Right ventricle myocardium superior (tissue), 1 donor: ENCODE measurements at places on chromosomes 3 and 15.

GRCh38 chr15:75164625-75165350 is 36.9 kb upstream of the C15orf39 start:
- DNase-seq: no peak

DNA sequence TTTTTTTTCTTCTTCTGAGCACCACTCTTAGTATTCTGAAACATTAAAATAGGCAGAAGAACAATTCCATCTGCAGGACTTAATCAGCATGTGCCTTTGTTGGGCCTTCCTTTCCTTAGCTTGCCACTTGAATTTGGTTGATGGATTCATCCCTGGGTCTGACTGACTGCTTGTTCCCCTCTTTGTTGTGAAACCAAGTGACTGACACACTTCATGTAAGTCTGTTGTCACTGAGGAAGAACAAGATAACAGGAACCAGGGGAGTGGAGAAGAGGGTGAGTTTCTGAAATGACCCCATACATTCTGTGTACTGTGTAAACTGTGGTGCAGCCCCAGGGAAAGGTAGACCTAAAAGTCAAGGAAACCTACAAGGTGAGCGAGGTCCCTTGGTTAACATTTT is 188.7 kb upstream of the TBC1D5 start:
- DNase-seq: no peak

- DNase-seq: no peak
Measured at GRCh38 chr3:66604481-66604880, 103.7 kb upstream of the LRIG1 start.

DNA sequence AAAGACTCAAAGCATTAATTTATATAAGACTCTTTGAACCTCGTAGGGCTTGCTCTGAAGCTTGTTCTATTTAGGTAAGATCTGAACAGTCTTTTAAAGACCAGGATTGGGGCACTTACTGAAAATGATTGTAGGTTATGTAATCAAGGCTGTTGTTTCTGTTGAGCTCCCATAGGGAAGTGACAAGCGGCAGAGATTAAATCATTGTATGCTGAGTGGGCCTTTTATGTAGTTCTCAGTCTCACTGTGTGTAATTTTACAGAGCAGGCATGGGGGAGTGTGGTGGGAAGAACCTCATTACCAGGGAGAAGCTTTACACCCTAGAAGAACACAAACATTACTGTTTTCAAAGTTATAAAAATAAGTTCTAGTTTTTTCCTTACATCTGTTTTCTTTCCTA is 160.0 kb upstream of the SNTN start:
- no peak for DNase-seq

- no peak for DNase-seq
Measured at GRCh38 chr3:6444888-6445658, 415.8 kb upstream of the GRM7 start.

DNA sequence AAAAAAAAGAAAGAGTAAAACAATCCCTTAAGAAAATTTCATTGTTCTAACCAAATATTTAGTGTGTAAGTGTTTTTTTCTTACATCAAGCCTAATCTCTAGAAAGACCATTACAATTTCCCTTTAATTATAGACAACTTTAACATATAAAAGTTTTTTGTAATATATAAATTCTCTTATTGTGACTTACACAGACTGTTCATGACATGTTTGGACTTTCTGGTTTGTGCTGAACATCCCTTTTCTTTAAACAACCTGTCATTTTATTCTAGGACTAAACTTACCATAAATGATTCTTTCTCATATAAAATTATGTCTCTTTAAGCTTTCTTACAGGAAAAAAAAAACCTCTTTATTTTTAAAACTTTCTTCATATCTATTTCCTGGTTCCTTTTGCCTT is 13.0 kb upstream of the BTLA start:
- no peak for DNase-seq

- DNase-seq: no peak
Measured at GRCh38 chr3:187747506-187747905, 2.2 kb upstream of the BCL6 start.

GRCh38 chr3:29291260-29291981 is 10.6 kb downstream of the RBMS3 start:
- DNase-seq: no peak

GRCh38 chr3:15290736-15291135 is 41.6 kb downstream of the SH3BP5 start:
- DNase-seq: no peak

DNA sequence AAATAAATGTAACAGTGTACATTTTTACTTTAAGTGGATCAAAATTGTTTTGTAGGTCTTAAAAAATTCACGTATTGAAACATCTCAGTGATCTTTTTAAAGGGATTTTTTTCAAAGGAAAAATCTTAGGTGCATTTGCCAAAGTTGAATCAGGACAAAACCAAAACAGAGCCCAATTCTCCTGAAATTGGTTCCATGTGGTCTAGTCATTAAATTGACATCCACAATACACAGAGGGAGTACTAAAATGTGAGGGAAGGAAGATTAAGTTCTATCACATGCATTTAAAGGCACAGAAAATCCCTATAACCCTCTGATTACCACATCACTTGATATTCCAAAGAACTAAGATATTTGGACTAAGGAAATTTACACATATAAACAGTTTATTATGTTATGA is 39.3 kb upstream of the HDC start:
- DNase-seq: no peak

- DNase-seq: no peak
Measured at GRCh38 chr15:46413799-46414198, 779.0 kb downstream of the SQOR start.

GRCh38 chr3:141959589-141960554 is 83.4 kb downstream of the ATP1B3 start:
- no peak for DNase-seq

- DNase-seq: no peak
Measured at GRCh38 chr3:100160521-100160920, 46.2 kb upstream of the FILIP1L start.

DNA sequence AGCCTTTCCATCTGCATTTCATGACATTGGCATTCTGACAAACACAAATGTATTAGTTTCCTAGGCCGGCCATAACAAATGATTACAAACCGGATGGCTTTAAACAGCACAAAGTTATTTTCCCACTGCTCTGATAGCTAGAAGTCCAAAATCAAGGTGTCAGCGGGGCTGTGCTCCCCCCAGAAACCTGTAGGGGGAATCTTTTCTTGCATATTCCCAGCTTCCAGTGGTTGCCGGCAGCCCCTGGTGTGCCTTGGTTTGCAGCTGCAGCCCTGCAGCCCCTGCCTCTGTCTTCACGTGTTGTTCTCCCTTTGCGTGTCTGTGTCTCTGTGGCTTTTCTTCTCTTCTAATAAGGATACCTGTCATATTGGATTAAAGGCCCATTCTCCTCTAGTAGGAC is 79.0 kb upstream of the CDV3 start:
- no peak for DNase-seq

DNA sequence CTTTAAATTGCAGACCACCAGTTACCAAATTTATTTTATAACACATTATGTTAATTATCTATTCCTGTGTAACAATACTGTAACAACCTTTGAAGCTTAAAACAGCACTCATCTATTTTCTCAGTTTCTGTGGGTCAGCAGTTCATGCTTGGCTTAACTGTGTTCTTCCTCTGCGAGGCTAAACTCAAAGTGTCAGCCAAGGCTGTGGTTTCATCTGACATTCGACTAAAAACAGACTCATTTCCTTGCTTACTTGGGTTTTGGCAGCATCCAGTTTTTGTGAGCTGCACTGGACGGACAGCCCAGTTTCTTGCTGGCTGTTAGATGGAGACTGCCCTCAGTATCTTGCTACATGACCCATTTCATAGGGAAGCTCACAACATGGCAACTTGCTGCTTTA is 247.3 kb upstream of the KCNH8 start:
- no peak for DNase-seq

- DNase-seq: no peak
Measured at GRCh38 chr3:115652738-115653137, 29.4 kb downstream of the GAP43 start.

- DNase-seq: no peak
Measured at GRCh38 chr3:103055021-103055520, 620.3 kb downstream of the ZPLD1 start.

GRCh38 chr3:60056404-60056803 is 1006.6 kb upstream of the CFAP20DC start:
- no peak for DNase-seq

GRCh38 chr3:72155391-72156064 is 370.6 kb upstream of the PROK2 start:
- DNase-seq: peak; percentile 44
